Left renal pelvis (tissue), 4 donors: ENCODE measurements at places on chromosomes 16 and 17.

- DNase-seq = no peak
Observed at GRCh38 chr16:55392701-55393100, 68.7 kb downstream of the IRX6 start.

DNA sequence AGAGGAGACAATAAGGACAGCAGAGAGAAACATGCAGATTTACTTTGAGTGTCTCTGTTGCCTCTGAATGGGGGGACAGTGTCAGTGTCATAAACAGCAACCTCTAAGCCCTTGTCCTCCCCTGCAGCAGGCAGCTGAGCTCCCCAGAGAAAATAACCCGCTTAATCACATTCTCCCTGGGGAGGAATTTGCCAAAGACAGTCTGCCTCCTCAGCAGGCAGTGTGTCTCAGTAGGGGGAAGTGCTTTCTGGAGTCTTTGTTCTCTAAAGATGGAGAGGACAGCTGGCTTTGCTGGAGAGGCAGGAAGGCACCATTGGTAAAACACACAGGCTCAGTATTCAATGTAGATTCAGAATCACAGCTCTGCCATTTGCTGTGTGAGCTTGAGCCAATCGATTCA lies 16.1 kb downstream of the TEKT5 start:
- no peak for DNase-seq

DNA sequence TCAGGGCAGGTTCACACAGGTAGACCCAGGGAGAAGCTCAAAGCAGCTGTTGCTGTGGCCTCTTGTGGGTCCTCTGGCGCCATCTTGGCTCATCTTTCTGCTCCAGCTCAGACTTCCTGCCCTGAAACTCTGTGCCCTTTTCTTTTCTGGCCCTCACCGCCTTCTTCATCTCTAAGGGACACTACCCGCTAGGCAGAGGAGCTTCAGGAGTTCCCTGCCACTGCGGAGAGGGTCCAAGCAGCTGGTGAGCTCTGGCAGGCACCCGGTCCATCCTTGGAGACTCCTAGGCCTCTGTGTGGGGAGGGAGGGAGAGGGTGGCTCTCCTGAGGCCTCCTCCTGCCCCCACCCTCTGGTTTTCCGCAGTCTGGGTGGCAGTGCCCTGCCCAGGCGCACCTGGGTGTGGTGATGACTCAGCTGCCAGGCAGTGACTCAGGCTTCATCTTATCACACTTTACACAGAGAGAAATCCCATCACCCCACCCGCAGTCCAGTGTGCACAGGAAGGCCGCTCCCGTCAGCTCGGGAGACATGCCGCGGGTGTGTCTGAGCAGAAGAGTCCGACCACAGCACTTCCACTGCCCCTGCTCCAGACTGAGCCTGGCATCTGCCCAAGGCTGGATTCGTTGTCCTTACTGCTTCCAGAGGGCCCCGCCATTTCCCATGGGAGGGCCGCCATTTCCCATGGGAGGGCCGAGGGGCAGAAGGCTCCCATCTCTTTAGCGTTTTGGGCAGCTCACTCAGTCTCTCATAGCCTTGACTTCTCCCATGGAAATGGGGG lies 7.3 kb downstream of the NT5C start:
- DNase-seq = no peak

DNA sequence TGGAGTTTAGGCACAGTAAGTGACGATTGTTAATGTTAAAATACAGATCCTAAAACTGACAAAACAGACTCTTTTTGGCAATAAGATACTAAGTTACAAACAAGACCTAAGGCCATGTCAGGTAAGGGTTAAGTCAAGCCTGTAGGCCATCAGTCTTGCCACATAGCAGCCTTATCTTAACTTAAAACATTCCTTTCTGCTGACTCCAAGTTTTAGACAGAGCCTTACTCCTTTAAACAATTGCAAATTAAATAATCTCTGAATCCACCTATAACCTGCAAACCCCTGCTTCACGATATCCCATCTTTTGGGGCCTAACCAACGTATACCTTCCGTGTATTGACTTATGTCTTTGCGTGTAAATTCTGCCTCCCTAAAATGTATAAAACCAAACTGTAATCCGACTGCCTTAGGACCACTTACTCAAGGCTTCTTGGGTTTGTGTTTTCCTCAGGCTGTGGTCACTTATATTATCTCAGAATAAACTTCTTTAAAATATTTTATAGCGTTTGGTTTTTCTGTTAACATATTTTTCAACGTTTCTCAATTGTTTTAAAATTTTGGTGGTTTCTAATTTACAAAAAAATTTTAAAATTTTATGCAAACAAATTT lies 64.4 kb downstream of the EFCAB5 start:
- DNase-seq = no peak

DNA sequence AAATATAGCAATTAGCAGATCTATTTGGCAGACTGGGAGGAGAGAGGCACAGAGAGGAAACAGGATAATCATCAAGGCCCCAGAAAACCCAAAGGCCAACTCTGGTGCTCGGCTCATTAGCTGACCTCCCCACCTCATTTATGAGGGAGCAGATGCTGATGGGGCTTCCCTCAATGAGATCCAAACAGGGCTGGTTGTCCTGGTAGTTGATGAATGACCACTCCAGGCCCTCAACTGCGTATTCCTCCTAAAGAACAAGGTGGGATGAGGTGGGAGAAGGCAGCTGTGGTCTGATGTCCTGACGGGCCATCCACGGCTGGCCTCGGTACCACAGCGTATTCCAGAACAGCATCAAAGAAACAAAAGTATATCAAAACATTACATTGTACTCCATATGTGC lies 20.8 kb downstream of the ZNHIT3 start:
- DNase-seq = no peak

DNA sequence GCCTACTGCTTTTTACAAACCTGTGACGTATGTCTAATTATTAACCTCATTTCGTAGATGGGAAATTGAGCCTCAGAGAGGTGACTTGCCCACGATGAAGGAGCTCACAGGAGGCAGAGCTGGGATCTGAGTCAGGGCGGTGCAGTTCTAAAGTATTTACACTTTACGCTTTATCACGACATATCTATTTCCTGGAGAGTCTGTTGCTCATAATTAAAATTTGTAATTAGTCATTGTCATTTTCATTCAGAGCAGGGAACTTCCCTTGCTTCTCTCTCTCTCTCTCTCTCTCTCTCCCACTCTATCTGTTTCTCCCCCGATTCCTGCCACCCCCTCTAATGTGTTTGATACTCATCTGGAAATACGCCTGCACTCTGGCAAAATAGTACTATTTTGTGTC lies 5.9 kb downstream of the SLC5A11 start:
- no peak for DNase-seq

GRCh38 chr17:83133302-83134121 lies 54.1 kb downstream of the METRNL start:
- DNase-seq = no peak
